ENCODE measurements at places on chromosomes 2 and 18.

- DNase-seq = no peak
Measured at GRCh38 chr2:111697560-111697959, 186.4 kb downstream of the ANAPC1 start.

DNA sequence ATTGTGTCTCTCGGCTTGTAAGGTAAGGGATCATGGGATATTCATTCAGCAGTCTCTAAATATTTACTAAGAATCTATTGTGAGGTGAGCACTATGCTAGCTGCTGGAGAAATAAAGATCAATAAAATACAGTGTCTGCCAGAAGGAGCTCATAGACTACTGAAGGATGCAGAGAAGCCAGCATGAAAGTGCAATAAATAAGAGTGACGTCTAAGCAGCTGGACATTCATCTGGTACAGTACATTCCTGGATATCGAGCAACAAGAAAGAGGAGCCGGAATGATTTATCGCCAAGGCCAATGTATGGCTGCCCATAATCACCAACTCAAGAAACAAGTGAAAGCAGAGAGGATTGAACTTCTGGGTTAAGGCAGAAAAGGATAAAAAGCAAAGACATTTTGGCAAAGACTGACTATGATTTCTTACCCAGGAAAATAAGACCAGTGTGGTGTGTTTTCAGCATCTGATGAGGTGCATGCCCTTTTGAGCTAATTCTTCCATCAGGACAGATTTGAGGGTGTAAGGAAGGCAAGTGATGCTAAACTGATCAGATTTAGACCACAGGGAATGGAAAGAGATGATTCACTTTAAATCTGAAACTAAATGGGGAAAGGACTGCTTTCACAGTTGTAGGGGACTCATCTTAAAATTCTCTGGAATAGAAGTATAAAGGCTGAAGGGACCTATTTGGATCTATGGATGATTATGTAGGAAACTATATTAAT is 18.7 kb upstream of the LMAN1 start:
- DNase-seq = no peak

DNA sequence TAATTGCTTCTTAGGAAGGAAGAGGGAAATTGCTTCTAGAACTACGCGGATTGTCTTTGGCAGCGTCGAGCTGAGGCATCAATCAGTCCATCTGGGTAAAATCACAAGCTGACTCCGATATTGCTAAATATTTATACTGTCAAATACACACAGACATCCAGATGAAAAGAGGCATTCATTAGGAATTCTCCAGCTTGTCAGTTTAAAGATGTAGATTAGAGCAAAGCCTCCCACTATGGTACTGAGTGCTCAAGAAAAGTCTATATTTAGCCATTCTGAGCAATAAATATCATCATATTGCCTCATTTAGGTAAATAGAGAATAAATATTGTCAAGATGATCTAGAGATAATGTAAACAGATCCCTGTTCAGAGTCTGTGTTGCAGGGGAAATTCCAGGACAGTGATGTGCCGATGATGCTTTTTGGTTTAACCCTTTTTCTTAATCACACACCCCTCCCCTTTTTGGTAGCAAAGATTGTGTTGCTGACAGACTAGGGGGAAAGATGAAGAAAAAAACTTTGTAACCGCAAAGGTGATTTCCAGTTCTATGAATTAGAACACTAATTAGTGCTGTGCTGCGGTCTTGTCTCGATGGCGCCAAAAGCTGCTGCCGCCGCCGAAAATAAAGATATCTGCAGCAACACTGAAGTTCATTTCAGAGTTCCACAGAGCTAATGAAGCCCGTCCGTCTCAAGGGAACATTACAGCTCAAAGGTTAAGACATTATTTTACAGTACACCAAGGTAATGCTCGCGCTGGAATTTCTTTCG is 171.8 kb downstream of the PTGR3 start:
- no peak for DNase-seq

DNA sequence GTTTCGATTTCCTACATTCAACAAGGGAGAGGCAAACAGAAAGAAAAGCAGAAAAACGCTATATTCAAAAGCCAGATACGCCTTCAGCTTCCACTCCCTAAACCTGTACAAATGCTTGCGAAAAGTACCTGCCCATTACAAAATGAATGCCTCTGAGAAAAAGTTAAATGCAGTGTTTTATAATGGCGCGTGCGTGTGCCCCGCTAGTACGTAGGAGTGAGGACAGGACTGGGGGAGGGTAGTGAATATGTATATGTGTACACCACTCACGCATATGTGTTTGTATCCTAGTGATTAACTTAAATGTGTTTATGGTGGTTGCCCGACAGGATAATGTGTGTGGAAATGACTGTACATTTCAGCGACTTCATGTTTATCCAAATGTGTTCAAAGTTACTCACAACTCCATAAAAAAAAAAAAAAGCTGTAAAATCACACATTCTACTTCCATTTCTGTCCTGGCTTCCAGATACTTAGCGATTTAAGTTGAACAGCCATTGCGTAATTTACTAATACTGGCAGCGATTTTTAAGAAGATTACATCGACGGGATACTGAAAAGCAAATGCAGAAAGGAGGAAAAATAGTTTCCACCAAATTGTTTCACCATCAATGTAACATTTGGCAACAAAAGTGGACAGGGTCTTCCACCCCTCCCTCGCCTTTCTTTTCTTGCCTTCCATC is 1.3 kb downstream of the NEUROD1 start:
- no peak for DNase-seq

- DNase-seq = no peak
Measured at GRCh38 chr18:49061239-49061990, 110.7 kb upstream of the SMAD7 start.

GRCh38 chr2:103008586-103008985 is 246.8 kb downstream of the TMEM182 start:
- no peak for DNase-seq

- no peak for DNase-seq
Measured at GRCh38 chr18:8685141-8685913, 20.0 kb upstream of the MTCL1 start.

Measured in activated CD4-positive, alpha-beta T cell treated with anti-CD3 and anti-CD28 coated beads, Interleukin-2, amount 50 U/mL, for 48 hours (primary cell).